ENCODE measurements at places on chromosomes 7 and 10.

DNA sequence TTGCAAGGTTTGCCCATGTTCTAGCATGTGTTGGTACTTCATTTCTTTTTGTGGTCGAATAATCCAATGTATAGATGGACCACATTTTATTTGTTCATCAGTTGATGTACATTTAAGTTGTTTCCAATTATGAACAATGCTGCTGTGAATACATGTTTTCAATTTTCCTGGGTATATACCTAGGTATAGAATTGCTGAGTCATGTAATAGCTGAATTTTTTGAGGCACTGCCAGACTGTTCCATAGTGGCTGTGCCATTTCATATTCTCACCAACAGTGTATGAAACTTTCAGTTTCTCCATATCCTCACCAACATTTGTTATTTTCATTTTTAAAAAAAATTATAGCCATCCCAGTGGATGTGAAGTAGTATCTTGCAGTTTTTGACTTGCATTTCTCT is 90.5 kb downstream of the EZH2 start:
- DNase-seq = no peak

DNA sequence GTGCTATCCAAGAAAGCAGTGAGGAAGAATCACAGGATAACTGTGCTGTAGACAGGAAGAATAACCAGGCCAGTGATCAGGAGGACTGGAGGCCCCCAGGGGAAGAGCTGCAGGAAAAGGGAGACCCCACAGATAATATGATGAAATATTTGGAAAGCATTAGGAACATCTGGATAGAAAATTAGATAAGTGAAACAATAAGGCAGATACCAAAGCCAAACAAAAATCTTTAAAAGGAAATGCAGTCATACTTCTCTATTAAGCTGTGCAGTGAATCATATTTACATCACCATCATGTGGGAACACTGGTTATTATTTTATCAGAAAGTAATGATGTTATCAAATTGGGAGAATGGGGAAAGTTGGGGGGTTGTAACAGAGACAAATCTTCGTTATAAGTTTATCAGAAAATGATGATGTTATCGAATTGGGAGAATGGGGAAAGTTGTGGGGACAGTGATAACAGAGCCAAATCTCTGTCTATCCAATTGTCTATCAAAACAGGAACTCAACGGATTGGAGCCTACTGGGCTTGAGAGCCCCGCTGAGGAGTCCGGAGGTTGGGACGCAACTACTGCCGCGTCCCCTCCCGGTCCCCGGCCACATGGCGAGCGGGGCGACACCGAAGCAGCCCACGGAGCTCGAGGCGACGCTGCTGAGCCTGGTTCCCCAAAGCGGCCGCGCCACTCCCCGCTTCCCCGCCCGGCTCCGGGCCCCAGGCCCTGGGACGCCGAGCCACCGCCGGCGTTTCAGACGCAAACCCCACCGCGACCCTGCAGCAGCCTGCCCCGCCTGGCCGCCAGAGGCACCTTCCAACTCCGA is 14.0 kb upstream of the RALA start:
- peak; percentile 23 for DNase-seq

- DNase-seq = no peak
These were observed 260.1 kb downstream of the CCDC3 start for GRCh38 chr10:12741360-12741804.

GRCh38 chr10:71700731-71701368 is 18.7 kb downstream of the C10orf105 start:
- no peak for DNase-seq

- no peak for DNase-seq
These were observed 39.9 kb downstream of the ABCB4 start for GRCh38 chr7:87435546-87435945.

GRCh38 chr10:11208908-11209829 is 191.5 kb downstream of the CELF2 start:
- DNase-seq = no peak

GRCh38 chr10:70578371-70578947 is 24.1 kb downstream of the PRF1 start:
- peak; percentile 63 for DNase-seq

- DNase-seq = no peak
These were observed 4.6 kb downstream of the AGFG2 start for GRCh38 chr7:100543586-100543985.

- no peak for DNase-seq
These were observed 65.5 kb upstream of the LYZL1 start for GRCh38 chr10:29223326-29223725.

DNA sequence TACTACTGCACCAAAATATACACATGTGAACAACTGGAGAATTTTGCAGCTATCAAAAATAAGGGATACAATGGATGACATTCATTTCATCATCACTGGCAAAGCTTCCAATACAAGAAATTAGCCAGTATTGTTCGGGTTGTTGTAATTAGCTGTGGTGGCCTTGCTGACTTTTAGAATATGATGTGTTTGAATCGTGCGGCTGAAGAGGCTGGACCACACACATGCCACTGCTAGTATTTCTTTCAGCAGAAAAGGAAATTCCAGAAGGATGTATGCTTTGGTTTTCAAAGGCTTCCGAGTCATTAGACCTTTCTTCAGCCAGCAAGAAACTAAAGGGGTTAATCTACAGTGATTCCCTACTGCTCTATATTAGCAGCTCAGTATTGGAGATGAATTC is 16.6 kb downstream of the RPP38 start:
- no peak for DNase-seq

GRCh38 chr7:67635271-67635670 is 638.6 kb downstream of the TYW1 start:
- no peak for DNase-seq

- no peak for DNase-seq
These were observed 784 bp upstream of the SERPINE1 start for GRCh38 chr7:101125989-101126650.

GRCh38 chr10:86536294-86536861 is 14.8 kb upstream of the WAPL start:
- peak; percentile 47 for DNase-seq
